ENCODE measurements at places on chromosomes 11 and 22.

- no peak for DNase-seq
Measured at GRCh38 chr22:34966980-34967565, 98.9 kb upstream of the ISX start.

DNA sequence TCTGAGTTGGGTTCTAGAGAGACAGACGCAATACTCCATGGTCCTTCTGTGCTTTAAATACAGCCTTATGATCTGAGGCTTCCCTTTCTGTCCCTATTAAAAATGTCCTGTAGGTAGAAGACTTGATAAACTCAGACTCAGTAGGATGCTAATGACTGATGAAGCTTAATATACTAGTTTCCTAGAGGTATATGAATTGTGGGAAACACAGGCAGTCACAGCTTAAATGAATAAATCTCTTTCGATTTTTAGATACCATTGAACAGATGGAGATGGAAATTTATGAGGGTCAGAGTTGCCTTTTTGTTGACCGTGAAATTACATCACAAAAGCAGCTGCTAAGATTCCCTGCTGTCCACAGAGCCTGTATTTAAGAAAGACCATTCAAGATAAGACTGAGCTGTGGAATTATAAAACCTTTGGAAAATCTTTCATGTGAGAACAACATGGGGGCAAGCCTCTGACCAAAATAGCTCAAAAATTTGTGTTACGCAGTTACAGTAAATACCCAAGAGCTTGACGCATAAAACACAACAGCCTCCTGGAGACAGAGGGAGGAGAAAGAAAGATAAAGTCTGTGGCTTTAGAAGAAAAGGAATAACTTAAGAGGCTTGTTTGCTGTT is 172.3 kb downstream of the AASDHPPT start:
- DNase-seq = no peak

GRCh38 chr11:35126000-35126878 is 12.7 kb upstream of the CD44 start:
- DNase-seq = peak; percentile 73

GRCh38 chr11:67002297-67002913 is 20.5 kb upstream of the SYT12 start:
- DNase-seq = no peak

DNA sequence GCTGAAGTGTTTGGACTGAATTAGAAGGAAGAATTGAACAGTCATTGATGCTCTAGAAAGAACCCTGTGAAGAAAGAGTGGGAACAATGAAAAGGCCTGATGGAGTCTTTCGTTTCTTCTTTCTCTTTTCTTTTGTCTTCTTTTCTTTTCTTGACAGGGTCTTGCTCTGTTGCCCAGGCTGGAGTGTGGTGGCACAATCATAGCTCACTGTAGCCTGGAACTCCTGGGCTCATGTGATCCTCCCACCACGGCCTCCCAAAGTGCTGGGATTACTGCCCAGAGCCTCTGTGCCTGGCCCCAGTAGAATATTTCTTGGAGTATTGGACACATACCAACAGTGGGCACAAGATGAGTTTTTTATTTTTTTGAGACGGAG is 1.1 kb downstream of the FEN1 start:
- no peak for DNase-seq

- no peak for DNase-seq
Measured at GRCh38 chr11:16242806-16243205, 113.5 kb downstream of the SOX6 start.

GRCh38 chr11:12375720-12376119 is 1.7 kb upstream of the PARVA start:
- DNase-seq = no peak

GRCh38 chr22:48153726-48154125 is 1391.3 kb downstream of the TBC1D22A start:
- no peak for DNase-seq

GRCh38 chr11:76288166-76288980 is 82.1 kb upstream of the WNT11 start:
- DNase-seq = peak; percentile 35

DNA sequence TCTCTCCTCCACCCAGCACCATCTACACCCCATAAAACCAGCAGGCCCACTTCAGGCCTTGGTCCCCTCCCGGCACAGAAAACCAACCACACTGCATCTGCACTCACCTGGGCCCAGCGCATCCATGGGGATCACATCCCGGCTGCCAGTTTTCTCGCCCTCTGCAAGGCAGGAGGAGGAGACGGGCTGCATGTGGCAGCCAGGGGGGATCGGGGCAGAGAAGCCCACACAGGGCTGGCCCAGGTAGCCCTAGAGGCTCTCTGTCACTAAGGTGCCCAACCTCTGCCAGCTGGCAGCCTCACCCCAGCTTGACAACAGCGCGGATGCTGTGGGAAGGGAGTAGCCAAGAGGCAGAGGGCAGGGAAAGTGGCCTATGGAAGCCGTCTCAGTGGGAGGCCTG is 30.6 kb upstream of the TXNRD2 start:
- no peak for DNase-seq

DNA sequence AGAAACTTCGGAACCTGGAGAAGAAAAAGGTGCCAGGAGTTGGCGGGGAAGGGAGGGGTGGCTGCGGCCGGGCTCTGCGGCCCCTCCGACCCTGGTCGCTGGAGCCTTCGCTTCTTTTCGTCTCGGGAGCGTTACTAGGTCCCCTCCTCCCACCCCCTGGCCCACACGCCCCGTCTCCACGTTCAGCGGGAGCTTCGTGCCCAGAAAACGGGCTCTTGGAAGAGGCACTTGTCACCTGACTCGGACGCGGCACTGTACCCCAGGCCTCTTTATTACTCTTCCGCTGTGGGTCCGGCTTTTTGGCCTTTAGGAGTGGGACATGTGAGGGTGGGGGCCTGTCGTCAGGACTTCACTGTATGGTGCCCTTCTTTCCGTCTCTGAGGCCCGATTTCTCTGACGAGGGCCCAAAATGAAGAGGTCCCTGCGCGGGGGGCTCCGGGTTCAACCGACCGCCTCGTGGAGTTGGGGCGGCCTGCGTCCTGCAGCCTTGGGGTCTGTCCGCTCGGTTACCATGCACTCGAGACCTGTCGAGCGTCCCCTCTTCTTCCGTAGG is 1.2 kb downstream of the CAPRIN1 start:
- DNase-seq = peak; percentile 47

GRCh38 chr11:92138296-92138695 is 86.3 kb upstream of the FAT3 start:
- no peak for DNase-seq

GRCh38 chr11:94504689-94505293 is 7.5 kb upstream of the C11orf97 start:
- DNase-seq = no peak

DNA sequence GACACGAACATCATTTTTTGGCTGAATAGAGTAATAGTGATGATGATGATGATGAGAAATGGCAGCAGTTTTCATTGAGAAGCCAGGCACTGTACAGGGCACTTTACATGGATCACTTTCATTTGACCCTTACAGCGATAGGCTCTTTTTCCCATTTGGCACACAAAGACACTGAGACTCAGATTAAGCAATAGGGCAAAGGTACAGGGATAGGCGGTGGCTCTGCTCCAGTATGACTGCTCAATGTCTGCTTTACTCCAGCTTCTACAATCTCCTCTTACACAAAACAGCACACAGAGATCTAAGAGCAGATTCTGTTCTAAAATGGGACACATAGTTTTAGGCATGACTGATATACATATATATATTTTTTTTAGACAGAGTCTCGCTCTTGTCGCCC is 40.6 kb downstream of the MPPED2 start:
- DNase-seq = no peak

- DNase-seq = no peak
Measured at GRCh38 chr22:21101877-21102638, 56.3 kb downstream of the LRRC74B start.

- no peak for DNase-seq
Measured at GRCh38 chr11:120900643-120901042, 123.3 kb upstream of the TBCEL start.

DNA sequence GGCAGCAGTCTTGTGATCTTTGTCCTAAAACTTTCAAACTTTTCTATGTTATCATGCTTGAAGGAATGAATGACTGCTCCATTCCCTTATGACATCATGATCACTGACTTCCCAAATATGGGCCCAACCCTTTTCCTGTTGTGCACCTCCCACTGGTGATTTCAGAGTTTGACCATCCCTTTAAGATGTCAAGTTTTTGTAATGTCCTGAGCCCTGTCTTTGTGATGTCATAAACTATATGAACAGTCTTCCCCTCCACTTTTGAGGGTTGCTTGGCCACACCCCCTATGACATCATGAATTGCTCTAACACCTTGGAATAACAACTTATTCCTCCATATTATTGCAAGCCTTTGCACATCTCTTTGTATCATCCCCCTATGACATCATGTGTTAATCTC is 16.5 kb upstream of the NUCB2 start:
- no peak for DNase-seq

DNA sequence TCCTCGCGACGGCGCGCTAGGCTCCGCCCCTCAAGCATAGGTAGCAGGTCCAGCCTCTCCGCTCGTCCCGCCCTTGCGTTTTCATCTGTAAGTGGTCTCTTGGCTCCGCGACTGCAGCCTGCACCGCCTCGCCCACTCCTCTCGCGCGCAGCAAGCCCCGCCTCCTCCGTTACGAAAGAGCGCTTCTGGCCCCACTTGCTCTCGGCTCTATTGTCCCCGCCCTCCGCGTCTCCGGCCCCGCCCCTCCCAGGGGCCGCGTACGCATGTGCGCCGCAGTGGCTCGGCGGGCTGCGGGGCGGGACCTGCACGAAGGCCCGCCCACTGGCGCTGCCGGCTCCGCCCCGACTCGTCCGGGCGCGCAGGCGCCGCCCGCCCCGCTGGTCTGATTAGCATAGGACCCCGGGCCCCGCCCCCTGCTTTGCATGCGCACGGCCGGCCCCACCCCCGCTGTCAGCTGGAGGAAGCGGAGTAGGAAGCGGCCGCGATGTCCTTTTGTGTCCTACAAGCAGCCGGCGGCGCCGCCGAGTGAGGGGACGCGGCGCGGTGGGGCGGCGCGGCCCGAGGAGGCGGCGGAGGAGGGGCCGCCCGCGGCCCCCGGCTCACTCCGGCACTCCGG is at the start of gene ESRRA:
Gene ESRRA, plus strand, starts transcription at position 450 of the 616 bp plus-strand sequence. CDS start 1,656 bp downstream, outside the sequence.
- DNase-seq = peak; percentile 99

DNA sequence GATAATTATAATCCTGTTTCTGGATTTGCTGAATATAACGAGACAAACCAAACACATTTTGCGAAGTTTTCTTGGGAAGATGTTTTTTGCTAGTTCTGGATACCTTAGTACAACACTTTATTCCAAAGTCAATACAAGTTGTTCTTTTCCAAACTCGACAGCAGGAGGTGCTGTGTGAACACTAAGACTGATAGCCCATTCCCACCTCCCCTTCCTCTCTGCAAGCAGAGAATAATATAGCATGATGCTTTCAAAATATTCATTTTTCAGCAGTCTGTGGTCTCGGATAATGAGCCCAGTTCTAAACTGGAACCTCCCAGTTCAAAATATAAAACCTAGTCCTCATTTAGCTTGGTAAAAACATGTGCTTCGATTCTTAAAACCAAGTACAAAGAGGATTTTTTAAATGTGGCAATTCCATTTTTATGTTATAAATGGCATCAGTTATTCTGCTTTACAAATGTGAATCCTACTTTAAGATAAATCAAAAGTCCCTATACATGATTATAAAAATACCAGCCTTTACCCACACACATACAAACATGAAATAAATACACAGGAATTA is 129.1 kb downstream of the DCDC1 start:
- DNase-seq = peak; percentile 10

DNA sequence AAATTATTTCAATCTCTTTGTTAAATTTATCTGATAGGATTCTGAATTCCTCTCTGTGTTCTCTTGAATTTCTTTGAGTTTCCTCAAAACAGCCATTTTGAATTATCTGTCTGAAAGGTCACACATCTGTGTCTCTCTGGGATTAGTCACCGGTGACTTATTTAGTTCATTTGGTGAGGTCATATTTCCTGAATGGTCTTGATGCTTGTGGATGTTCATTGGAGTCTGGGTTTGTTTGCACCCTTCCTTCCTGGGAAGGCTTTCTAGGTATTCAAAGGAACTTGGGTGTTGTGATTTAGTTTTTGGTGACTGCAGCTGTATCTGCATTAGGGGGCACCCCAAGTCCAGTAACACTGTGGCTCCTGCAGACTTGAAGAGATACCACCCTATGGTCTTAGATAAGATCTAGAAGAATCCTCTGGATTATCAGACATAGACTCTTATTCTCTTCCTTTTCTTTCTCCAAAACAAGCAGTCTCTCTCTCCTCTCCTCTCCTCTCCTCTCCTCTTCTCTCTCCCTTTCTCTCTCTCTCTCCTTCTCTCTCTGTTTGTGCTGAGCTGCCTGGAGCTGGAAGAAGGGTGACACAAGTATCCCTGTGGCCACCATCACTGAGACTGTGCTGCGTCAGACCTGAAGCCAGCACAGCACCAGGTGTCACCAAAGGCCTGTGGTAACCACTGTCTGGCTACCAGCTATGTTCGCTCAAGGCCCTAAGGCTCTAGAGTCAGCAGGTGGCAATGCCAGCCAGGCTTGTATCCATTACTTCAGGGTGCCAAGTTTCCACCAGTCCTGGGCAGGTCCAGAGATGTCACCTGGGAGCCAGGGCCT is 3.3 kb upstream of the HEPN1 start:
- DNase-seq = no peak

- no peak for DNase-seq
Measured at GRCh38 chr22:19680287-19680881, 33.9 kb upstream of the SEPTIN5 start.

- no peak for DNase-seq
Measured at GRCh38 chr11:113773092-113773415, 438 bp downstream of the ZW10 start.

GRCh38 chr11:101864098-101864497 is 50.7 kb upstream of the CEP126 start:
- no peak for DNase-seq

GRCh38 chr11:60744114-60744513 is 12.6 kb upstream of the MS4A15 start:
- DNase-seq = no peak

- DNase-seq = no peak
Measured at GRCh38 chr11:2443406-2443805, 908 bp downstream of the TRPM5 start.

DNA sequence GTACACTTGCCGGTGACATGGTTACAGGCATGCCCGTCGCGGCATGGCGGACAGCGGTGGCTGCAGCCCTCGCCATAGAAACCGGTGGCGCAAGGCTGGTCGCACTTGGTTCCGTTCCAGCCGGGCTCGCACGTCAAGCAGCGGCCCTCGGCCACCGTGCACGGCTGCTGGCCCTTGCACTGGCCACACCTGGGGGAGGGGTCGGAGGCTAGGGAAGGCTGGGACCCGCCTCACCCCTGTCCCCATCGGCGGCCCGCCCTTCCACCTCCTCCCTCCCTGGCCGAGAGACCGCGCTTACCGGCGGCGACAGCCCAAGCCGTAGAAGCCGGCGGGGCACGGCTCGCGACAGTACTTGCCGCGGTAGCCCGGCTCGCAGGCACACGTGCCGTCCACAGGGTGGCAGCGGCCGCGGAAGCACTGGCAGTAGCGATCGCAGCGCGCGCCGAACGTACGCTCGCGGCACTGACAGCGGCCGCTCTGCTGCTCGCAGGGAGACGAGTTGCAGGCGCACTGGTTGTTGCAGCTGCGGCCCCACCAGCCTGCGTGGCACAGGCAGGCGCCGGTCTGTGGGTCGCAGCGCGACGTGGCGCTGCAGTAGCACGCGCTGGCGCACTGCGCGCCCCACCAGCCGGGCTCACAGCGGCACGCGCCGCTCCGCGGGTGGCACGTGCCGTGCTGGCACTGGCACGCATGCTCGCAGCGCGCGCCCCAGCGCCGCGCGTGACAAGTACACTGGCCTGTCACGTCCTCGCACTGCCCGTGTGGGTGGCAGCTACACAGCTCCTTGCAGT is 6.7 kb downstream of the SCARF2 start:
- DNase-seq = peak; percentile 71

GRCh38 chr22:19117111-19117512 is 5.1 kb downstream of the DGCR2 start:
- DNase-seq = no peak
